Peyer's patch (tissue), 4 donors: ENCODE measurements at places on chromosomes 5 and 9. TPM values are rescaled to one million over a fixed set of nuclear protein-coding genes. Genes with fewer than 3 reads are reported as not detected.
A peak's percentile ranks its signal among the peaks of the same experiment; 100 is the strongest.

DNA sequence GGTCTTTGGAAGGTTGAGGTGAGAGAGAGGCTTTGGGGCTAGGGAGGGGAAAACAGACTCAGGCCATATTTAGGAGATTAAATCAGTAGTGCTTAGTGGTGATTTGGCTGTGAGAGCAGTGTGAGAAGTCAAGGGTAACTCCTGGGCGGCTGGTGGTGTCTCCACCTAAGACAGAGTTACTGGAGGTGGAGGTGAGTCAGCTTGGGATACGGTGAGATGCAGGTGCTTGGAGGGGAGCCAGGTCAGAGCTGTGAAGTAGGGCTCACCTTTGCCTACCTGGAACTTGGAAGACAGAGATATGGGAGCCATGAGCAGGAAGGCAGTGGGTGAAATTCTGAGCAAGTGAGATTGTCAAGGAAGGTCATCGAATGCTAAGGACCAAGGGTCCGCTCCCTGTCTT lies 24.5 kb downstream of the RGS3 start:
- DNase-seq = peak; percentile 56

- DNase-seq = no peak
Observed at GRCh38 chr5:113678924-113679575, 165.6 kb downstream of the YTHDC2 start.

The FOXD1 gene
- total RNA-seq = 5.8 TPM

DNA sequence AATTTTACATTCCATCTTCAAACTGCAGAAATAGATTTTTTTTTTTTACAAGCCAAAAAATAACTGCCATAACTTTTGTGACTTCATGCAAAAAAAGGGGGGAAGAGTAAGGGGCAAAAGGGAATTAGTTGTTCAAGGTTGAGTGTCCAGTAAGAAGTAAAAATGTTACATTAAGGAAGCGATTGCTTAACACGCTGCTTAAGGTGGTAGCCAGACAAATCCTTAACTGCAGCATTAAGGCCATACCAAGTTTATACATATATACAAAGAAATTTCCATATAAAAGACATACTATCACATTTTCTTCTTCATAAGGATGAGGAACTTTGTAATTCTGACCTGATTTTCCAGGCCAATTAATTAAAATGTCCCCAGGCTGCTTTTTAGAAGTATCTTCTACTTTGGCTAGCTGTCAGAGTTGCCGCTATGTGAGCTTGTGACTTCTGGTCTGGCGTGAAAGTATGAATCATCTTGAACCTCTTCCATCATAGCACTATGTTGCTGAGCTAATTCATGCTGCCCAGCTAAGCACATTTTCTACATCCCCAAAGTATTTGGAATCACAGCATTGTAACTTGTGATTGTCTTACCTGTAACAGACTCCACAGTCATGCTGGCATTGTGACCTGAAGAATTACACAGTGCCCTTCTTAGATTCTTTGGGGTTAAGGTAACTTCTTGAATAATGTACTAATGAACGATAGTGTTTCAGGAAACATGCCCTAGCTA lies 40.0 kb downstream of the G3BP1 start:
- no peak for DNase-seq

The DAP gene
- total RNA-seq = 98.0 TPM

- DNase-seq = no peak
Observed at GRCh38 chr5:150227606-150228273, 37.9 kb downstream of the SLC6A7 start.

GRCh38 chr5:136666970-136667620 lies 301.8 kb upstream of the TRPC7 start:
- DNase-seq = no peak

DNA sequence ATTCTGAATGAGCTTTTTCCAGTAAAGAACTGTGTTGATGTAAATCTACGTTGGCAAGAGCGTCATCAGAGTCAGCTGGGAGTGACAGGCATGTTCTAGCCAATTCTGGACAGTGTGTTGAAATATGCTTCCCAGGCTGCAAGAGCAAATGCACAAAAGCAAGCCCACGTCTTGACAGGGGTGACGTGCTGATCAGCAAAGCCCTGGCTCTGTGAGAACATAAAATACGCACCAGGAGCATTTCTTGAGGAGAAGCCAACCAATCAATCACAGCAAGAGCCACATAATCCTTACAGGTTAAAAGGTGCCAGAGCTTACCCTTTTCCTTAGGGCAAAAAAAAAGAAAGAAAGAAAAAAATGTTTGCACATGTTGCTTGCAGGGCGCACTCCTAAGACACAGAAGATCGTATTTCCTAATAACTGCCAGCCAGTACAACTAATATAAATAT lies 148.1 kb downstream of the PDE4D start:
- DNase-seq = no peak

The PCDHB5 gene
- not detected for total RNA-seq

The SMIM33 gene
- total RNA-seq = 1.7 TPM

GRCh38 chr5:50889790-50890189 lies 223.4 kb downstream of the PARP8 start:
- no peak for DNase-seq

DNA sequence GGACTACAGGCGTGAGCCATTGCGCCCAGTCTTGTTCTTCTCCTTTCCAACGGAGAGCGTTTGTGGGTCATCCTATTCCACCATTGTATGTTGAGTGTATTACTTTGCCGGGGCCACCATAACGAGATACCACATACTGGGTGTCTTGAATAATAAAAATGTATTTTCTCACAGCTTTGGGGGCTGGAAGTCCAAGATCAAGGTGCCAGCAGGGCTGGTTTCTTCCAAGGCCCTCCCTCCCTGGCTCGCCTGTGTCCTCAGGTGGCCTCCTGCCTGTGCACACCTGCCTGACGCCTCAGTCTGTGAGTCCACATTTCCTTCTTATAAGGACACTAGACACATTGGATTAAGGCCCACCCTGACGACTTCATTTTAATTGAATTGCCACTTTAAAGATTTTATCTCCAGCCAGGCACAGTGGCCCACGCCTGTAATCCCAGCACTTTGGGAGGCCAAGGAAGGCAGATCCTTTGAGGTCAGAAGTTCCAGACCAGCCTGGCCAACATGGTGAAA lies 175.1 kb downstream of the C9orf50 start:
- no peak for DNase-seq

GRCh38 chr9:128372784-128373183 lies 1.6 kb downstream of the URM1 start:
- DNase-seq = no peak

The NR5A1 gene
- not detected for total RNA-seq

- DNase-seq = peak; percentile 73
Observed at GRCh38 chr5:51383131-51384121, at the start of gene ISL1. TSS of gene ISL1 (plus strand) at chr5:51383448. CDS start at chr5:51383672, 224 bp downstream.

The STARD4 gene
- total RNA-seq = 86.9 TPM

The CDX1 gene
- total RNA-seq = 177 TPM

The NRARP gene
- total RNA-seq = 56.1 TPM

DNA sequence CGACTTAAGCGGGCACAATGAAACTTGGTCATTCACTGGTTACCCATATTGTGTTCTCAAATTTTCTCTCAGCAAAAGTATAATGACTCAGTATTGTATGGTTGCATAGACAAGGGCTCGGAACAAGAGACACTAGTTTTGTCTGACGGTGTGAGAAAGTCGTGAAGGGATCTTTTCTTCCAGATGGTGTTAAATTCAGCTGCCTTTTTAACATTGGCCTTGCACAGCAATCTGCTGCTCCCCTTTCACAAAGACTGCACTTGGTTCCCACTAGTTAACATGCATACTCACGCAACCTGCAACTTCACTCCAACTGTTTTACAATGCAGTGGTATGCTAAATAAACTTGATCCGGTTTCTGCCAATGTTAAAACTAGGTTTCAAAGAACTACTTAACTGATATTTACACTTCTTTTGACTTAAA lies 219.2 kb downstream of the MEF2C start:
- DNase-seq = no peak
